NCI-H1417 treated with DMSO at 0.1 percent for 48 hours (cell line): ENCODE measurements at places on chromosomes 13 and 19.

GRCh38 chr13:48561466-48562235 is 28.8 kb upstream of the RCBTB2 start:
- no peak for DNase-seq

DNA sequence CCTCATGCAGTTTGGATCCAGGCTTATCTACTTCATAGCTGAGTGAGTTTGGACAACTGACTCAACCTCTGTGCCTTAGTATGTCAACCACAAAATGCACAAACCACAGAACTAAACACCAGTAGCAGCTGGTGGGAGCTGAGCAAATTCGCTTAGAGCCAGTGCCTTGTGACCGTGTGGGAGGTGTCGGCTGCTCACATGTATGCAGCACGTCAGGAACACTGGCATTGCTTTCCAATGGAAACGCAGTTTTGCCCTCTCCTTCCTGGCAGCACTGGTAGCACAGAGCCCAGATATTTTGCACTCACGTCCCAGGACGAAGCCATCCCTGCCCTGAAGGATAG is 8.3 kb upstream of the NTN5 start:
- no peak for DNase-seq

- DNase-seq, result no peak
These were observed 93.9 kb downstream of the NUFIP1 start for GRCh38 chr13:44895264-44895952.

- DNase-seq, result no peak
These were observed 1.6 kb downstream of the LPAR6 start for GRCh38 chr13:48411147-48411794.

- DNase-seq, result no peak
These were observed 648.3 kb upstream of the ARGLU1 start for GRCh38 chr13:107216046-107216755.

GRCh38 chr19:48896191-48896720 is 2.3 kb downstream of the TULP2 start:
- no peak for DNase-seq

DNA sequence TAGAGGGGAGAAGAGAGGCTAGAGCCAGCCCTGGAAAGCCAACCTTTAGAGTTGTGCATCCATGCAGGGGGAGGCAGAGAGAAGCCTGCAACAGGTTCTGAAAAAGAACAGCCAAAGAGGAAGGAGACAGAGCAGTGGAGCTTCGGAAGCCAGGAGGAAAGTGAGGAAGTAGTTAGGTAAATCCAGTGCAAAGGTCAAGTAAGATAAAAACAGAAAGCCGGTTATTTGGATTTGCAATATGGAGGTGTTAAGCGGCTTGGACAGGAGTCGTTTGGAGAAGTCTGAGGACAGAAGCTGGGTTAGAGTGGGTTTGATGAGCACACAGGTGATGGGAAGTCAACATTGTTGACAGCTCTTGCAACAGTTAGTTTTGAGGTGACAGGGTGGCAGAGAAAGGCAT is 53.5 kb upstream of the FLT1 start:
- DNase-seq, result no peak

- DNase-seq, result no peak
These were observed 22.0 kb downstream of the BLOC1S3 start for GRCh38 chr19:45200568-45200967.

DNA sequence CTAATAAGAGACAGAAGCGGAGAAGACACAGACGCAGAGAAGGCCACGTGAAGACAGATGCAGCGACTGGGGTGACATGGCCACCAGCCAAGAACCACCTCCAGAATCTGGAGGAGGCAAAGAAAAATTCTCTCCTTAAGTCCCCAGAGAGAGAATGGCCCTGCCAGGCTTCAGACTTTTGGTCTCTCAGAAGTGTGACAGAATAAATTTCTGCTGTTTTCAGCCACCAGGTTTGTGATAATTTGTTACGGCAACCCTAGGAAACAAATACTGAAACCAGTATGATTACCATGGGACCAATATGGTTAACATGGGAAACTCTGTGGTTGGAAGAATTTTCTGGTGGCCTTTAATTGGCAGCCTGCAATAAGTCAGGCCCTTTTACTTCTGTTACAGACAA is 63.9 kb upstream of the DOCK9 start:
- no peak for DNase-seq

DNA sequence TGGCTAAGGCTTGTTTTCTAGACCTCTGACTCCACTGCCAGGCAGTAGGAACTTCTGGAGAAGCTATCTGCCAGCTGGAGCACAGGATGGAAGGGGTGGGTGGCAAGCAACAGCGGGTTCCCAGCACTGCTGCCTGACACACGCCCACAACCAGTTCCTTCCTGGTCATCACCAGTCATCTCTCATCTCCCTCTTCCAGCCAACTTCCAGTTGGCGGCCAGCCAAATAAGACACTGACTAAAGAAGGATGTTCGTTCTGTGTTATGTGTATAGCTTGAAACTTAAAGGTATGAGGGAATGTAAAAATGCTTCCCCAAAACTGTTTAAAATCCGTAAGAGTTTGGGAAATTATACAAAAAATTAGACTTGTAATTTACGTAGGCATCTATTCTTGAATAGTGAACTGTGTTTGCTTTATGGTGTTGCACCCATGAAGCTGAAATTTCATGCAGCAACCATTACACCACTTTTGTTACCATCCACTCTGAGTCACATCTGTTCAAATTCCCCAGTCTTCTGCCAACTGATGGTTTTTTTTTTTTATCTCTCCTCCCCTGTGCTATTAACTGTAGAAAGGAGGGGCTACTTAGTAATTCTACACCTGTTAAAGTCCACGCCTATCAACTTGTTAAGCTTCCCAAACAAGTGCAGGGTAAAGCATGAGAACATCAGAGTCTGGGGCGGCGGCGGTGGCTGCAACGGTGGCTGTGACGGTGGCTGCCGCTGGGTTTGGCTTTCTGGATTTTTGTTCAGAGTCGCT is 86.2 kb upstream of the FRY start:
- DNase-seq, result peak; percentile 6

- DNase-seq, result no peak
These were observed 5.6 kb downstream of the KLF16 start for GRCh38 chr19:1857648-1858326.

- peak; percentile 23 for DNase-seq
These were observed 564.1 kb downstream of the PCDH9 start for GRCh38 chr13:66665991-66666390.

- DNase-seq, result no peak
These were observed 357.3 kb downstream of the KLF5 start for GRCh38 chr13:73416093-73416492.

- no peak for DNase-seq
These were observed 27.7 kb downstream of the ZNF101 start for GRCh38 chr19:19696386-19696785.

DNA sequence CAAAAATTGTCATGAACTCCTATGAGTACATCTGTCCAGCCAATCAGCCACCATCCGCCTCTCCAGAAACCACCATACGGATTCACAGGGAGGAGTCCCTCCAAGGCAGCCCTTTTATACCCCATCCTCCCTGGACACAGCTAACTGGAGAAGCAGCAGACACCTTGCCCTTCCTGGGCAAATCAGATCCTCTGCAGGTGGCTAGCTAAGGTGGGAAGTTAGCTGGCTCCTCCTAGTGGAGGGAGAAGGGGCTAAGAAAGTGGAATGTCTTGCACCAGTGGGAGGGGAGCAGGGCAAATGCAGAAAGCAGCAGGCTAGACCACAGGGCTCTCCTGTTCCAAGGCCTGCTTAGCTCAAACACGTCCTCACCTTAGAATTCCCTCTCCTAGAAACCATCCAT is 46.2 kb upstream of the UQCRFS1 start:
- no peak for DNase-seq

DNA sequence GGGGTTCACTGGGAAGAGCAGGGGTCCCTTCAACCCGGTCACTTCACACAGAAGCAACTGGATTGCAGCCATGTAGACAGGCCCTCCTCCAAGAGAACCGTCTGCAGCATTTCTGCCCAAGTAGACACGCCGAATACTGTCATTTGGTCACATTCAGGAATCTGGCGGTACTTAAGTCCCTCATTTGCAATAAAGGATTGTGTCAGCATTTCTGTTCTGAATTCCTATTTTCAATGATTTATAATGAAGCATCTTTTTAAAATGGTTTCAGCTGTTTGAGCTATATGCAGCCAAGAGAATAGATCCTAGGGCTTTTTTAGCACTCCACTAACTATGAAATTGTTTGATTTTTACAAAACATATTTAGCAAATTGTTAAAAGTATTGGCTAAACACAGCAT is 143.5 kb upstream of the SOX1 start:
- no peak for DNase-seq

- DNase-seq, result no peak
These were observed 173.3 kb downstream of the COL4A1 start for GRCh38 chr13:110133425-110134235.

- no peak for DNase-seq
These were observed 39.2 kb upstream of the MIR17HG start for GRCh38 chr13:91308299-91308698.
